ENCODE measurements at places on chromosomes 7 and 10.

GRCh38 chr7:73894733-73895551 lies 34.0 kb downstream of the TMEM270 start:
- DNase-seq, result no peak

DNA sequence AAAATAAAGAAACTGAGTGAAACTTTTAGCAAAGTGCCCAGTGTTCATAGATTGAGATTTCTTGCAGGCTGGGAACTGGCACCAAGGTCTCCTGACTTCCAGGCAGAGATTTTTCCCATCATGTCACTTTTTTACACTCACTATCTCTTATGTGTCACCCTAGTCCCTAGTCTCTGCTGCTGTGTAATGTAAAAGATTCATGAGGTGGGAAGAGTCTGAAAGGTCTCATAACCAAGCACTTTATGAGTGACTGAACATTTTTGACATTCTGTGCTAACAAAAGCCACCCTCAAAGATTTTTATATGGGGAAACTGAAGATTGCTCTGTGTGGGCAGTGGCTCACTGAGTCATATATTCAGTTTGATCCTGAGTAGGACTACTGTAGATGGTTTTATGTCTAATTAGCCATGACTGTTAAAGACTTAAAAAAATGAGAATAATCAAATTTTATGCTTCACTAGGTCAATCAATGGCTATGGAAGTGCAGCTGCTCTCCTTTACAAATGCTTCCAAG lies 900.3 kb upstream of the SORCS1 start:
- DNase-seq, result no peak

DNA sequence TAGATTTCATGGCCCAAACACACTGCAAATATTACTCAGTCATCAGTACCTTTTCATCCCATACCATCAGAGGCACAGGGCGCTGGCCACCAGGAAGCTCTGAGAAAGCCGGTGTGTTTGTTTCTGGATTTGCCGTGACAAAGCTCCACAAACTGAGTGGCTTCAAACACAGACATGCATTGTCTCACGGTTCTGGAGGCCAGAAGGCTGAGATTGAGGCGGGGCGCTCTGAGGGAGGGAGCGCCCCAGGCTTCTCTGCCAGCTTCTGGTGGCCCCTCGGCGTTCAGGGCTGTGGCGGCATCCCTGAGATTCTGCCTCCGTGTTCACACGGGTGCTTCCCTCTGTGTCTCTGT lies 3.7 kb upstream of the TTYH3 start:
- DNase-seq, result no peak

GRCh38 chr10:17081431-17081830 lies 48.2 kb downstream of the CUBN start:
- DNase-seq, result no peak

DNA sequence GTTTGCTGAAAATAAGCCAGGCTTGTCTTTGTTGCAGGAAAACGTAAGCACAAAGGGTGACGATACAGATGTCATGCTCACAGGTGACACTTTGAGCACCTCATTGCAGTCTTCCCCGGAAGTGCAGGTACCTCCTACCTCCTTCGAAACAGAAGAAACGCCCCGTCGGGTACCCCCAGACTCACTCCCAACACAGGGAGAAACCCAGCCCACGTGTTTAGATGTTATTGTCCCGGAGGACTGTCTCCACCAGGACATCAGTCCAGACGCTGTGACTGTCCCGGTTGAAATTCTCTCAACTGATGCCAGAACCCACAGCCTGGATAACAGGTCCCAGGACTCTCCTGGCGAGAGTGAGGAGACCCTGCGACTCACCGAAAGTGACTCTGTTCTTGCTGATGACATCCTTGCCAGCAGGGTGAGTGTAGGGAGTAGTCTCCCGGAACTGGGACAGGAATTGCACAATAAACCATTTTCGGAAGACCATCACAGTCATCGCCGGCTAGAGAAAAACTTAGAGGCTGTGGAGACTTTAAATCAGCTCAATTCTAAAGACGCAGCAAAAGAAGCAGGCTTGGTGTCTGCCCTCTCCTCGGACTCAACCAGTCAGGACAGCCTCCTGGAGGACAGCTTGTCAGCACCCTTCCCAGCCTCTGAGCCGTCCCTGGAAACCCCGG lies 18.3 kb upstream of the BHLHA15 start:
- DNase-seq, result no peak

- no peak for DNase-seq
Observed at GRCh38 chr7:73823257-73823656, 7.5 kb upstream of the CLDN4 start.

- no peak for DNase-seq
Observed at GRCh38 chr10:93458821-93459257, 23.3 kb downstream of the MYOF start.

DNA sequence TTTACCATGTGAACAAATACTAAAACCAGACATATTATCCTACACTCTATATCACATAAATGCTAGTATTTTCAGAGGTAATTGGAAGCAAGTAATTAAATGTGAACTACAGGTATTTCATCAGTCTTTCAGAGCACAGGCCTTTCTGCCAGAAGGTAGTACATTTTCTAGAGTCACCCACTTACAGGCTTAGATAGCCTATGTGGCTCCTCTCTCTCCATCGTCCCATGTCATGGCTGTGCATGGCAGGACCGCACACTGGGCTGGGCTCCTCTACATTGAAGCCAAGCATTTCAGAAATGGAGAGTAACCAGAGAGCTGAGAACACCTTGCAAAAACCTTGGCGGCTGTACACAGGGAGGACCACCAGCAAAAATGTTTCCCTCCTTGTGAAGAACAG lies 49.7 kb downstream of the GFRA1 start:
- no peak for DNase-seq

GRCh38 chr10:122348935-122349361 lies 25.6 kb upstream of the PLEKHA1 start:
- no peak for DNase-seq

- no peak for DNase-seq
Observed at GRCh38 chr10:25555865-25556264, 378.2 kb upstream of the MYO3A start.

DNA sequence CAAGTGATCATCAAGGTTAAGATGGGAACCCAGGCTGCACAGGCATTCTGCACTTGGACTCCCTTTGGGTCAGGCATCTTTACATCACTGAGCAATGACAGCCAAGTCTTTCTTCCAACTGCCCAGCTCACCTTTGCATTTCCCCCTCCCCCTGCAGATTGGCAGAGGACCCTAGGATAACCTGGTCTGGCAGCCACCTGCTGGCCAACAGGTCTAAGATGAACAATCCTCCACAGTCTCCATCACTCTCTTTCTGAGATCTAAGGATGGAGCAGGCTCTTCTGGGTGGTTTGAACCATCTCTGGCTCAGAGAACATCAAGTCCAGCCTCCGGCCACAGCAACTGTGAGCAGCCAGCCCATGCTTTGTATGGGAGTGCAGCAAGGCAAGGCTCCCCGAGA lies 75.8 kb downstream of the RAB11FIP2 start:
- DNase-seq, result no peak

DNA sequence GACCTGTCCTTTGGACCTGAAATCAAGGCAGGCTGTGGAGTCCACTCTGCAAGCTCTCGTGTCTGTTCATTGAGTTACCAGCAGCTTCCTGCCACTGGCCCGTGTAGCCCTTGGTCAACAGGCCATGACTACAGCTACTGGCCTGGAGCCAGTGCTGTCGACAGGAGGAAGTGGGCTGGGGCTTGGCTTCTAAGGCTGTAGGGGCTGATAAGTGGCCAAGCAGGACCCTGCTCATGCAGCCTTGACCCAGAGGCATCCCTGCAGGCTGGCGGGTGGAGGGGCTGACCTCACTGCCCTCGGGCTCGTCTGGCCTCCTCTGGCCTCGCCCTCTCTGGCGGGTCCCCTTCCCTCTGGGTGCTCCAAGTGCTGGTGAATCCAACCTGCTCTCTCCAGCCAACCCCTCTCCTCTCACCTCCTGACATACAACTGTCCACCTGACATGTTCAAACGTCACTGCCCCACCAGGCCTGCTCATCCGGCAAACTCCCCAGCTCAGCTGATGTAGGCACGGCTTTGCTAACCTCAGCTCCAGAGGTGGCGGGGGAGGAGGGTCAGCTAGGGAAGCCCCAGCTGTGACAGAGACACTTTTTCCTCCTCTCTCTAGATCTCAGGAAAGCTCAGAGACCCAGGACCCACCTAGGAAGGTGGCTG lies 188.6 kb upstream of the LYZL2 start:
- no peak for DNase-seq

GRCh38 chr7:12094365-12094921 lies 116.7 kb upstream of the TMEM106B start:
- no peak for DNase-seq

DNA sequence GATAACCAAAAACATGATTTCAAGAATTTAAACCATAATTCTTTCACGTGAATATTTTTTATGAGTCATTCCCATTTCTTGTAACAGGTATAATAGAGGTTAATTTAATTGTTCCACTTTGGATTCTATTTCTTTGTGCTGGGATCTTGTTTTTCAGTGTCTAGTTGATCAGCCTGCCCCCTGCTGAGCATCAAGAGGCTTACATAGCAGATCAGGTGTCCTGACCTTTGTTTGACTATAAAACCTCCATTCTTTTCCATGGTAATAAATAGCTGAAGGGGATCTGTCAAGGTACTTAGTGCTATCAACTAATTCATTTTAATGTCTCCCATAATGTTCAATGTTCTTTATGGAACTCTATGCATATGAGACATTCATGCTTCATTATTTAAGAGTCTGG lies 4.9 kb downstream of the COL17A1 start:
- DNase-seq, result no peak

DNA sequence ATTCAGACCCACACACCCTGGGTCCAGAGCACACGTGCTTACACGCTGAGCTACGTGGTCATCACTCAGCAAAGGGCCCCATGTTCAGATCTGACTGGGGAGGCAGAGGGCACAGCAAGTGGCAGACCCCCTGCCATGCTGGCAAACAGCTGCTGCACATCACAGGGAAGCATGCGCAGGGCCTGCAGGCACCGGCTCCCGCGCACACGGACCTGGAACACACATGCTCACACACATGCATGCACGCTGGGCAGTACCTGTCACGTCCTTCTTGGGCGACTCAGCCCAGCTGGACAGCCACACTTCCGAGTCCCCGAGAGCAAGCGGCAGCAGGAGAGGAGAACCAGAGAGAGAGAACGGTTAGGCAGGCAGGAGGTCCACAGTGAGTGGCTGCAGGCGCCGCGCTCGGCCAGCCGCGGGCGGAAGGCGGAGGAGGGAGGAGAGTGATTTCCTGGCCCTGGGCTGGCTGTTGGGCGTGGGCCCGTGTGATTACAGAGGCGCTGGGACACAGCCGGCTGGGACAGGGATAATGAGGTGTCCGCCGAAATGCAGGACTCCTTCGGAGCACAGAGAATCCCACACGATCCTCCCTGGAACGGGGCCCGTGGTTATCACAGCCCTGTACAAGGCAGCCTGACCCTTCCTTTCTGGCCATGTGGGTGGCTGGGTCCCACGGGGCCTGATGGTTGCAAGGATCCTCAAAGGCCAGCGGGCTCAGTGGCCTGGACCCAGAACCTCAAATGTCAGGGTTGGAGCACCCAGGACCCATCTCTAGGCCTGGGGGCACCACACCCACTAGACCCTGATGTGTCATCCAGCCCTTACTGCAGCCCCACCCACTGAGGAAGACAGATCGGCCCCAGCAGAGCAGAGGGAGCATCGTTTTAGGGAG lies 175.1 kb downstream of the NEURL1 start:
- DNase-seq, result no peak

DNA sequence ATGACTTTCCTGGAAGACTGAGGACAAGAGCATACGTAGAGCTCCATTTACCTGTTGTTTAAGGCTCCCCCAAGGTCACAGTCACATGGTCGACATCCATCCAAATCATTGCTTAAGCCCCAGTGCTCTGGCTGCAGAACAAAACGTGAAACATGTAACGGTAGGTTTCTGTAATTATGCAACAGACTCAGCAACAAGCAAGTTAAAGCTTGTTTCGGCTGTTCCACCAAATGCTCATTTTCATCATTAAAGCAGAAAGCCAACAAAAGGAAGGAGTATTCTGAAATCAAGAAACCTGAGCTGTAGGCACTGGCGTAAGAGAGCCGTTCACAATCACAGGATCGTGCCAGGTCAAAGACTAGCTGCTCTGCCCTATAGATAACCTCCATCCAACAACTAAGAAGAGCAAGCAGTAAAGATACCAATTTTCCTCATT lies 30.0 kb downstream of the LAMB1 start:
- no peak for DNase-seq

GRCh38 chr7:129202058-129202777 lies 13.8 kb downstream of the SMO start:
- no peak for DNase-seq

- no peak for DNase-seq
Observed at GRCh38 chr7:66250711-66251110, 45.6 kb downstream of the TPST1 start.

GRCh38 chr7:55534262-55534915 lies 37.9 kb downstream of the VOPP1 start:
- peak; percentile 80 for DNase-seq

DNA sequence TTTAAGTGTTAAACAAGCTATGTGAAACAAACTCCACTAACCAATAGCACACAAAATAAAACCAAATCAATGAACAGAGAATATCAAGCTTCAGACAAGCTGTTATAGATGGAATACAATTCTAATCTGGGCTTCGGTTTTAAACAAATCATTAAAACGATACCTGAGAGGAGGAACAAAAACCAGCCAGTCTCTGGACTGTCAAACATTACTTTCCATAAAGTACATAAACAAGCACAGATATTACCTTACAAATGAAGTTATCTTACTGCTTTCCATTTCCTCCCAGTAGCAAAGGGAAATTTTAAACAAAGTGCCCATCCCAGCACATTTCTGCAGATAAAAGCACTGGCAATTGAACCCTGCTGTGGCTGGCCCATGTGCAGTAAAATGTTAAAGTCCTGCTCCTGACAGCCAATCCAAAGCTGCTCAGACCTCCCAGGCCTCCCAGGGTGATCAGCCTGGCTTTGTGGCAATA lies 128.0 kb downstream of the NRCAM start:
- no peak for DNase-seq

- DNase-seq, result no peak
Observed at GRCh38 chr7:68846811-68847325, 751.4 kb upstream of the AUTS2 start.

Measured in SIG-M5 (cell line).